Activated naive CD8-positive, alpha-beta T cell treated with anti-CD3 and anti-CD28 coated beads, Interleukin-2, amount 10 ng/mL, durations not matched to agents 7 days and 5 days (primary cell): ENCODE measurements at places on chromosomes 3 and 15. TPM values are rescaled to one million over a fixed set of nuclear protein-coding genes. Genes with fewer than 3 reads are reported as not detected.

GRCh38 chr3:132380920-132381319 lies 36.4 kb upstream of the DNAJC13 start:
- H3K4me3 ChIP-seq, result no peak overlapping the region
- no peaks in the 10 kb centered on the region for H3K36me3 ChIP-seq
- no peak for DNase-seq
- H3K27me3 ChIP-seq, result peaks cover 9% of the 10 kb centered on the region

SPTSSB gene
- not detected for total RNA-seq

DNA sequence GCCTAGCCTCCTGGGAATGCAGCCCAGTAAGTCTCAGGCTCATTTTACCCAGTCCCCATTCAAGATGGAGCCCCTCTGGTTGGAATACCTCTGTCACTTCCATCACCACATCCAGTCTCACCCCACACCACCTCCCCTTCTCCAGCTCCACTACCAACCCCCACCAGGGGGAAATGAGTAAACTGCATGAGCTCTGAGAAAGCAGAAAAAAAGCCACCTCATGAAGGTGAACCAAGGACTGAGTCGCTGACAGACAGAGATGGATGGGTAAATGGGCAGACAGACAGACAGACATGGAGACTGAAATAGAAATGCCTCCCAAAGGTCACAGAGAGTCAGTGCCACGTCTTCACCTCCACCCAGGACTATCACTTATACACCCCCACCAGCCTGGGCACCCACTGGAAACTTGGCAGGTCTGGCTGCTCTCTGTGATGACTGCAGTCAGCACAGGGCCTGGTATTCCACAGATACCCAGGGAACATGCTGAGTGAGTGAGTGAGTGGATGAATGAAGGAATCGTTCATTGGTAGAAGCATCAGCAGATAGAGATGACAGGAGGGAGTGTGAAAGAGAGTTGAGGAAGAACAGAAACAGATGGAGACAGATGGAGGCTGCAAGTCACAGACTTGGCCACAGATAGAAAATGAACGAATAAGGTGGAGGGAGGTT lies 4.9 kb upstream of the LOXL1 start:
- H3K27me3 ChIP-seq, result no peaks in the 10 kb centered on the region
- H3K36me3 ChIP-seq, result peaks cover 44% of the 10 kb centered on the region
- H3K4me1 ChIP-seq, result peaks cover 50% of the 10 kb centered on the region
- no peak overlapping the region for H3K4me3 ChIP-seq
- peak overlapping the region; percentile 65 for H3K27ac ChIP-seq

- no peak for DNase-seq
- H3K27me3 ChIP-seq, result peaks cover 33% of the 10 kb centered on the region
- H3K36me3 ChIP-seq, result no peaks in the 10 kb centered on the region
- H3K4me3 ChIP-seq, result no peak overlapping the region
- peaks cover 3% of the 10 kb centered on the region for H3K4me1 ChIP-seq
Measured at GRCh38 chr3:128563439-128563838, 70.4 kb upstream of the GATA2 start.

GRCh38 chr3:165346503-165346902 lies 150.3 kb upstream of the SLITRK3 start:
- H3K4me3 ChIP-seq, result no peak overlapping the region
- no peaks in the 10 kb centered on the region for H3K36me3 ChIP-seq
- no peak overlapping the region for H3K27ac ChIP-seq
- DNase-seq, result no peak

HMG20A gene
- total RNA-seq, result 65.0 TPM

ANKRD63 gene
- 0.26 TPM for total RNA-seq

GRCh38 chr3:160779040-160779439 lies 23.0 kb downstream of the PPM1L start:
- no peak overlapping the region for H3K27ac ChIP-seq
- H3K27me3 ChIP-seq, result no peaks in the 10 kb centered on the region
- H3K4me3 ChIP-seq, result no peak overlapping the region
- no peak for DNase-seq
- no peaks in the 10 kb centered on the region for H3K4me1 ChIP-seq

IFT122 gene
- total RNA-seq, result 25.9 TPM

WDR49 gene
- 0.33 TPM for total RNA-seq

GRCh38 chr3:18618723-18619122 lies 193.6 kb upstream of the SATB1 start:
- no peaks in the 10 kb centered on the region for H3K27me3 ChIP-seq
- H3K4me3 ChIP-seq, result no peak overlapping the region
- H3K27ac ChIP-seq, result no peak overlapping the region
- peaks cover 3% of the 10 kb centered on the region for H3K36me3 ChIP-seq
- DNase-seq, result no peak

DNA sequence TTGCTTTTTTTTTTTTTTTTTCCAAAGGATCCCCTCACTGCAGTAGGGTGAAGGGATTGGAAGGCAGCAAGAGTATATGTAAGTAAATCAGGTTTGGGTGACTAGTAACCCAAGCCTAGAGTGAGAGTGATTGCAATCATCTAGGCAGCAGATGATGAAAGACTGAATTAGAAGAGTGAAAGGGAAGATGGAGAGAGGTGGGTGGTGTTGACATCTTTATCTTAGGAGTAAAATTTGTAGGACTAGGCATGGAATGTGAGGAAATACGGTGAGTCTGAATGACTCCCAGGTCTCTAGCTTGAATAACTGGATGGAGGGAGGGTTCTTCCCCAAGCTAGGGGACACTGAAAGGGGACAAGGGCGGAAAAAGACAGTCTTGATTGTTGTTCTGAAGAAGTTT lies 63.4 kb downstream of the TPRG1 start:
- H3K36me3 ChIP-seq, result no peaks in the 10 kb centered on the region
- H3K4me3 ChIP-seq, result no peak overlapping the region
- H3K4me1 ChIP-seq, result peaks cover 3% of the 10 kb centered on the region

DNA sequence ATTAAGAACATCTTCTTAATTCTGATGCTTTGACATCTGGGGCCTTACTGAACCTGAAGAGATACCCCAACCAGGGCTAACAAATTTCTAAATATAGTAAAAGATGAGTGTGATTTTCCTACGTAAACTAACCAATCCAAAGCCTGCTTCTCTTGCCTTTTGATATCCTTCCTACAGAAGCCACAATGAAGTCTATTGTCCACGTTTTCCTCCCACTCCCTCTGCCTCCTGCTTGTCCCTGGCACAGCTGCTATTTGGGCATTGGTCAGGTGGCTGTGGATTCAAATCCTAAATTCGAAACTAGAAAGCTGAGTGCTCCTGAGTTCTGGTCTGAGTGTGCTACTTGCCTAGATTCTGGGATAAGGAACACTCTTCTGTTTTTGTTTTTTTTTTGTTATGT lies 17.4 kb upstream of the MKRN3 start:
- peaks cover 2% of the 10 kb centered on the region for H3K27me3 ChIP-seq
- no peak overlapping the region for H3K4me3 ChIP-seq
- no peaks in the 10 kb centered on the region for H3K36me3 ChIP-seq
- no peak overlapping the region for H3K27ac ChIP-seq

GRCh38 chr3:190119461-190120268 lies 1.0 kb downstream of the P3H2 start:
- peaks cover 61% of the 10 kb centered on the region for H3K27me3 ChIP-seq
- no peaks in the 10 kb centered on the region for H3K36me3 ChIP-seq
- peak overlapping the region; percentile 47 for H3K4me3 ChIP-seq
- no peak overlapping the region for H3K27ac ChIP-seq

DNA sequence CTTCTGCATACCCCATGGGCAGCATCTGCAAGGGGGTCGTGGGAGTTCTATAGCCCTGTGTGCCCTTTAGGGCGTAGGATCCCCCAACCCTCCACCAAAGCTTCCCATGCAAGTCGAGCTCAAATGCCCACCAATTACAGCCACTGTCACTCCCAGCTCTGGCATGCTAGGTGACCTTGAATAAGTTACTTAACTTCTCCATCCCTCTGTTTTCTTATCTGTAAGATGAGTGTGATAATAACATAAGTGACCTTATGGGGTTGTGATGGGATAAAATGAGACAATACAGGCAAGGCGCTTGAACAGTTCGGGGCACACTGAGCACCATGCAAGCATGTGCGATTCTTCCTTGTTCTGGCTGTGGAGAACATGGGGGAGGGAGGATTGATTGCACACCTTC lies 74.8 kb upstream of the POMGNT2 start:
- DNase-seq, result no peak
- H3K27ac ChIP-seq, result peak overlapping the region; percentile 98
- peaks cover 39% of the 10 kb centered on the region for H3K4me1 ChIP-seq
- H3K36me3 ChIP-seq, result peaks cover 20% of the 10 kb centered on the region
- H3K4me3 ChIP-seq, result peak overlapping the region; percentile 84
- H3K27me3 ChIP-seq, result peaks cover 1% of the 10 kb centered on the region

GRCh38 chr15:31016446-31016915 lies 25.1 kb upstream of the MTMR10 start:
- no peak for DNase-seq
- H3K4me3 ChIP-seq, result no peak overlapping the region
- H3K36me3 ChIP-seq, result peaks cover 14% of the 10 kb centered on the region

DNA sequence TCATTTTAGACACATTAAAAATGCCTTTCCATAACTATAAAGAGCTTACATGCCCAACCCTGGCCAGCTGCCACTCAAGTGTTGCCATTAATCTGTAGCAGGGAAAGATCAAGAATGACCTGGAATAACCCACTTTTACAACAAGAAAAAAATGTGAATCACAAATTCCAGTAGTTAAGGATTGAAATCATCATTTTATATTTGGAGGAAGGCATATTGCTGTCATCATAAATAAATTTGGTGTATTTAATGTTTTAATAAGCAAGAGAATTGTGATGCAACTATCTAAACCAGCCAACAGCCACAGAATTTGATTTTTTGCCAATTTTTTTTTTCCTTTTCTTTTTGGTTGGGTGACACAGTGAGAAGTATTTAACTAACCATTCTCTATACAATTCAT lies 240.0 kb upstream of the SEMA6D start:
- no peak overlapping the region for H3K27ac ChIP-seq
- H3K4me1 ChIP-seq, result no peaks in the 10 kb centered on the region
- no peaks in the 10 kb centered on the region for H3K36me3 ChIP-seq
- H3K4me3 ChIP-seq, result no peak overlapping the region
- no peak for DNase-seq

- no peaks in the 10 kb centered on the region for H3K27me3 ChIP-seq
- H3K4me1 ChIP-seq, result no peaks in the 10 kb centered on the region
- no peak overlapping the region for H3K4me3 ChIP-seq
- no peak overlapping the region for H3K27ac ChIP-seq
- no peak for DNase-seq
Measured at GRCh38 chr3:707041-707440, 385.8 kb upstream of the CNTN6 start.

GRCh38 chr3:7766530-7766929 lies 735.1 kb upstream of the LMCD1 start:
- no peak overlapping the region for H3K4me3 ChIP-seq
- no peaks in the 10 kb centered on the region for H3K36me3 ChIP-seq
- no peak for DNase-seq

CEMIP gene
- total RNA-seq, result 0.23 TPM

- H3K4me1 ChIP-seq, result no peaks in the 10 kb centered on the region
- DNase-seq, result peak; percentile 22
- no peak overlapping the region for H3K4me3 ChIP-seq
- no peak overlapping the region for H3K27ac ChIP-seq
- no peaks in the 10 kb centered on the region for H3K36me3 ChIP-seq
Measured at GRCh38 chr3:196996454-196997265, 28.0 kb upstream of the PIGZ start.

HTD2 gene
- total RNA-seq, result 7.5 TPM

- H3K4me1 ChIP-seq, result peaks cover 13% of the 10 kb centered on the region
- H3K27me3 ChIP-seq, result peaks cover 4% of the 10 kb centered on the region
- H3K27ac ChIP-seq, result peak overlapping the region; percentile 66
- H3K36me3 ChIP-seq, result no peaks in the 10 kb centered on the region
- DNase-seq, result no peak
Measured at GRCh38 chr15:97961067-97961954, 808 bp downstream of the ARRDC4 start.

- no peak overlapping the region for H3K27ac ChIP-seq
- peaks cover 5% of the 10 kb centered on the region for H3K27me3 ChIP-seq
- no peak for DNase-seq
- H3K4me1 ChIP-seq, result peaks cover 2% of the 10 kb centered on the region
Measured at GRCh38 chr3:156973954-156974353, 147.8 kb downstream of the LEKR1 start.

DNA sequence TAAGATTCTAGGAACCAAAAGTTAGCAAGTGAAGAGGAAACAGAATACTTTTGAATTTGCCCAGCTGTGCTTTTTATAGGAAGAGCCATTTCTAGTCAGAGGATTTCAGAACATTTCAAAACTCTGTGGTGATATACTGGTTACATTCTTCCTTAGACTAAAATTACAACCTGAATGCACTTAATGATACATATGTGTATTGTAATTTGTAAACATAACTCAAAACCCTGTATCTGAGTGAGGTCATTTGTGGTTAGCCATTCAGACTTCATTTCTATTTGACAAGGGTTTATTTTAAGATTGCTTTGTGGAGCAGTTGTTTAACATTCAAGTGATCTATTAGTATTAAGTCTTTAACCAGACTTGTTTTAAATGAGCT lies 59.4 kb upstream of the TRIM71 start:
- no peak overlapping the region for H3K4me3 ChIP-seq
- H3K27me3 ChIP-seq, result no peaks in the 10 kb centered on the region
- DNase-seq, result no peak
- peak overlapping the region; percentile 44 for H3K27ac ChIP-seq
- peaks cover 20% of the 10 kb centered on the region for H3K4me1 ChIP-seq

- no peak overlapping the region for H3K27ac ChIP-seq
- H3K4me3 ChIP-seq, result no peak overlapping the region
- H3K4me1 ChIP-seq, result no peaks in the 10 kb centered on the region
Measured at GRCh38 chr3:134427400-134428111, 53.3 kb upstream of the AMOTL2 start.

TRPC1 gene
- 2.8 TPM for total RNA-seq

DNA sequence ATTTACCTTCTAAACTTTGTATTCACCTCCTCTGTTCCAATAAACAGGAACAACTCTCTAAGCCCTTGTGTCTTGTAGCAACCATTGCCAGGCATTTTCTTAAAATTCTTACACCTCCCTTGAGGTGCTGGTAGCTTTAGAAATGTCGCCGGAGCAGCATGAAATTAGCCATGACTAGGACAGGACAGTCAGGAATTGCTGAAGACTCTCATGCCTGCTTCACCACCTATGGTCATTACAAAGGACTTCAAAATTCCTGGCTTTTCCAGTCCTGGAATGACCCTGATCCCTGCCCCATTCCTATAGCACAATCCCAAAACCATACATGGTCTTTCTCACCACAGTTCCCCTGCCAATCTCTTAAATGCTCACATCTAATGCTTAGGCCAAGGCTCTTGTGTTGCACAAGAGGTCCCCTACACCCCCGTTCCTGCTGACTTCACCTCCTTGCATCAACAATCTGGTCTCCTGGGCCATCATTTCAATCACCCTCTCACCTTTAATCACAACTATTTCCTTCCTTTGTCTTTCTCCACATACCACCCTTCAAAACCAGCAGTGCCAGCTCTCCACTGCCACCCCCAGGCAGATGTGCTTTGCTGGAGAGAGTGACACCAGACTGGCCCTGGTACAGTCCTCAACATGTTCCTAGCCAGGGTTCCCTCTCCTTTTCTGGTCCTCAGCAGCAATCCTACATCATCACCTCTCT lies 113.2 kb upstream of the TJP1 start:
- H3K4me3 ChIP-seq, result no peak overlapping the region
- H3K27me3 ChIP-seq, result peaks cover 20% of the 10 kb centered on the region
- no peaks in the 10 kb centered on the region for H3K4me1 ChIP-seq
- no peak for DNase-seq

GRCh38 chr15:57085267-57085666 lies 166.8 kb downstream of the TCF12 start:
- DNase-seq, result no peak
- H3K36me3 ChIP-seq, result peaks cover 2% of the 10 kb centered on the region
- H3K27ac ChIP-seq, result no peak overlapping the region
- peaks cover 8% of the 10 kb centered on the region for H3K4me1 ChIP-seq

SLC12A8 gene
- total RNA-seq, result 0.47 TPM

ABTB1 gene
- 63.4 TPM for total RNA-seq
